ENCODE measurements at places on chromosomes 6 and 20.

GRCh38 chr6:113076116-113076515 is 729.0 kb downstream of the RFPL4B start:
- no peak for DNase-seq

- no peak for DNase-seq
These were observed 109.3 kb downstream of the IPCEF1 start for GRCh38 chr6:154247119-154247861.

- no peak for DNase-seq
These were observed 444.2 kb upstream of the JAG1 start for GRCh38 chr20:11117808-11118528.

GRCh38 chr20:10264166-10264558 is 45.5 kb downstream of the SNAP25 start:
- no peak for DNase-seq

GRCh38 chr20:37131486-37131885 is 35.7 kb upstream of the RBL1 start:
- no peak for DNase-seq

DNA sequence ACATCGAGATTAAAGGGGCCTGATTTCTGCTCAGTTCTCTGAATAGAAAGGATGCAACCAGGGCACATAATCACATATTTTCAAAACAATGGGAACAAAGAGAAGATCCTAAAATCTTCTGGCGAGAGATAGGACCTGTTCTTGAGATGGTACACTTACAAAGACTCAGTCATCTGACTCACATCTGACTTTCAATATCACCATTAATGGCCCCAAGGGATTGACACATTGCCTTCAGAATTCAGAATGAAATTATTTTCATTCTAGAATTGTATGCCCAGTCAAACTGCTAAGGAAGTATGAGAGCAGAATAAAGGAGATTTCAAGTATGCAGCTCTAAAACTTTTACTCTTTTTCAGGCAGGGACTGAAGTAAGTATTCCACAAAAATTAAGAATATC is 240.7 kb upstream of the POU3F2 start:
- no peak for DNase-seq

- DNase-seq: no peak
These were observed 749.7 kb downstream of the MAFB start for GRCh38 chr20:39939241-39939865.

DNA sequence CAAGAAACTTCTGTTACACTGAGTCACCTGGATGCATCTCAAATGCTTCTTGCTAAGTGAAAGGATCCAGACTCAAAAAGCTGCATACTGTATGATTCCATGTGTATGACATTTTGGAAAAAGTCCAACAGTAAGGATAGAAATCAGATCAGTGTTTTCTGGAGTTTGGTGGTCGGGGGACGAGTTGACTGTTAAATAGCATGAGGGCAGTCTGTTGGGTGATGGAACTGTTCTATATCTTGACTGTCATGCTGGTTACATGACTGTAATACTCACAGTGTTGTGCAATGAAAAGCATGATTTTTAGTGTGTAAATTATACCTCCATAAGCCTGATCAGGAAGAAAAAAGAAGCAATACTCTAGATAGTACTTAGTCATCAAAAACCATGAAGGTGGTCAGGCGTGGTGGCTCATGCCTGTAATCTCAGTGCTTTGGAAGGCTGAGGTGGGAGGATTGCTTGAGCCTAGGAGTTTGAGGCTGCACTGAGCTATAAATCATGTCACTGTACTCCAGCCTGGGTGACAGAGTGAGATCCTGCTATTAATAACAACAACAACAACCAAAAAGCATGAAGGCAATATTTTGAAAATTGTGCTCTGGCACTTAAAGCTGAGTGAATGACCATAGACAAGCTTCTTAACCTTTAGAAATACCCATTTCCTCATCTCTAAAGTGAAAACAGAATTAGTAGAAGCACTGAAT is 30.5 kb upstream of the SASH1 start:
- no peak for DNase-seq

GRCh38 chr20:9134346-9134745 is 65.5 kb downstream of the PLCB4 start:
- no peak for DNase-seq

- DNase-seq: no peak
These were observed 234.2 kb upstream of the ECI2 start for GRCh38 chr6:4369616-4370015.

- DNase-seq: no peak
These were observed 34.2 kb downstream of the PKIG start for GRCh38 chr20:44616604-44616964.

DNA sequence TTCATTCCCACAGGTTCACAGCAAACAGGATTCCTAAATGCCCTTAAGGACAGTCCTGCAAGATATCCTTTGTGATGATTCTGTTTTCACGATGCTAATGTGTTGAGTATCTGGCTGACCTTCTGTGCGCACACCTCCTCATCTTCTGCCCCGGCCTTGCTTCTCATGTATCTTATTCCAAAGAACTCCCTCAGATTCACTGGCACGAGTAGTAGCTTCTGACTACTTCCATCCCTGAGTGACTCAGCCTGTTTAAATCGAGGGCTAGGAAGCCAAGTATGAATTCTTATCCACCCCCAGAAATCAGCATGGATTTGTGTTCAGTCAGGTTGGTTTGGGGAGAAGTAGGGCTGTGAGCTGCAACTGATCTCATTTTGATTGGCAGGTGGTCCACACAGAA is 190.2 kb upstream of the SNX9 start:
- DNase-seq: no peak

GRCh38 chr6:38067263-38067980 is 247.9 kb downstream of the ZFAND3 start:
- no peak for DNase-seq

DNA sequence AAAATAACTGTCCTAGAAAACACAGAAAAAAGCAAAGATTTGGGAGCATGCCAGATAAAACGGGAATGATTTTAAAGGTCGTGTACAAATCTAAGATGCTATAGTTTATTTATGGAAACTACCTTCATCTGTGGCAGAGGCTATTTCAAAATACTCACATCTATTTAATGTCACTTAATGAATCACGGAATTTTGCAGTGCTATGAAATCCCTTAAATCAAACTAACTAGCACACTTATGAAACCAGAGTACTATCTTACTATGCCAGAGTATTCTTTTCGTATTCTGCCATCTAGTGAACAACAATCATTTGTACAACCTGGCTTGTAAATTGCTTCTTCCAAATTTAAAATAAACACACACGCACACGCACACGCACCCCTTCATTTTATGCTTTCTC is 77.9 kb upstream of the BMP5 start:
- DNase-seq: peak; percentile 26

DNA sequence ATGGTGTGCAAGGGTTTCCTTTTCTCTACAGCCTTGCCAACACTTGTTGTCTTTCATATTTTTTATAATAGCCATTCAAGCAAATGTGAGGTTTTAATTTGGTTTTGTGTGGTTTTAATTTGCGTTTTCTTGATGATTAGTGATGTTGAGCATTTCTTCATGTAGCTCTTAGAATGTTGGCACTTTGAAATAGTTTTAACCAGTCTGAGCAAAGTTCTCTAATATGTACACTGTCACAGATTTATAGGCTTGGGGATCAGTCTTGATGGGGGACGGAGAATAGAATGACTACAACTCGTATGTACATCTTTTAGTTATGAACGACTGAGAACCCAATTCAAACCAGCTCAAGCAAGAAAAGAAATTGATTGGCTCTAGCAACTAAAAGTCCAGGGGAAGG is 1003.1 kb downstream of the KIF16B start:
- DNase-seq: no peak

DNA sequence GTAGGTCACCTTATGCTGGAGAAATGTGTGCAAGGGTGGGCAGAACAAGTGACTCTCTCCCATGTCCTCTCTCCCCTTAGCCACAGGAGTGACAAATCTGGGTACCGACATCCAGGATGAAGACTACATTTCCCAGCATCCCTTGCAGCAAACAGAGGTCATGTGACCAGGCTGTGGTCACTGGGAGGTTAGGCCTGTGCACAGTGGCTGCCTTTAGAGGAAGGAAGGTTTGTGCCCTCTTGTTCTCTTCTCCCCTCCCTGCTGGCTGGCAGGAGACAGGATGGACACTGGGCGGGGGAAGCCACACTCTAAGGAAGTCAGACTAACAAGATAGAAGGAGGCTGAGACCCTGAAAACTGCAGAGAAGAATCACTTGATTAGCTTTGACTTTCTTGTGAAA is 360.2 kb downstream of the PREX1 start:
- no peak for DNase-seq

DNA sequence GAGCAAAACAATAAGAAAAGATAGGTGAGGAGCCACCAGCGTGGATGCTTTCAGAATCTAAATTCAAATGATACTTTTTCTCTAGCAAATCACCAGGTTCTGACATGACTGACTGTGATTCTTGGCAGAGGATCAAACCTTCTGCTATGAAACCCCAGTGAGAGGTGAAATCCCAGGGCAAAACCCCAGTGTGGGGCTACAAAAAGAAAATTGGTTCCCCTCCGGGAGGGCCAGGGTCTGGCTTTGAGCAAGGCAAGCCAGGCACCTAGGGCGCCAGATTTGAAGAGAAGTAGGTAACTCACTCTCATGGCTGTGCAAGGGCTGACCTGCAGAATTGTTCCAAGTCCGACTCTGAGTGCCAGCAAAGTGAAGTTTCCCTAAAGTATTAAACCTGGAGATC is 20.2 kb upstream of the RALGAPA2 start:
- DNase-seq: no peak

DNA sequence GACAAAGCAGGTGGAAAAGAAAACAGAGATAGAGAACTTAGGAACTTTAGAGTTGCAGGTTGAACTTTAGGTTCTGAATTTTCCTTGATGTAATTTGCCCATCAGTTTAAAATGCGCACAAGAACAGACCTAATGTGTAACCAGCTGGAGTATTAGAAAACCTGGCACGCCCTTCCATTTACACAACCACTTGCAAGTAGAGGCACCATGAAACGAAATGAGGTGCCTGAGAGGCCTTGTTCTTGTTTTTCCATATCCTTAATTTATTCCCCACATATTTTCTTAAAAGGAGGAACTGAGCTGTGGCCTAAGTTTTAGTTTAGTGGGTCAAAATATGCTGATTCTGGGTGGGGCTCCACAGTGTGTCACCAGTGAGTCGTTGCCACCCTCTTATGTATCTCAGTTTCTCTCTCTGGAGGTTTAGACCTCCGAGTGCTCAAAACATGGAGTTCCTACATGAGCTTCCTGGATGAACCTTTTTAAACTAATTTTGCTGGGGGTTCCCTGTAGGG is 17.2 kb upstream of the IL22RA2 start:
- DNase-seq: no peak

GRCh38 chr6:157220485-157220884 is 102.8 kb downstream of the TMEM242 start:
- no peak for DNase-seq

DNA sequence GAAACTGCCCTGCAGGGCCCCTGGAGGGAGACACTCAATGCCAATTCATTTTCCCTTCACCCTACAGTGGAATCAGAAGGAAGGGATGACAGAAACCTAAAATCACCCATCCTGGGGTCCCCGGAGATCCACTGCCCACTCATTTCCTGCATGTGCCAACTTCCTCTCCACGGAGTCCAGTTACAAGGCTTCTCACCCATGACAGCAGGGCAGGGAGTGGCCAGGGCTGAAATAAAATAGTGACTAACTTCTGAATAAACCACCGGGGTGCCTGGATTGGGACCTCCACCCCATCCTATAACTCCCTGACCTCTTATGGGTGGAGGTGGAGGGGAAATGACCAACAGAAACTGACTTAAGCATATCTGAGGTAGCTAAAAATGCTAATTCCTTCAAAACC is 362.3 kb downstream of the MAFB start:
- no peak for DNase-seq

DNA sequence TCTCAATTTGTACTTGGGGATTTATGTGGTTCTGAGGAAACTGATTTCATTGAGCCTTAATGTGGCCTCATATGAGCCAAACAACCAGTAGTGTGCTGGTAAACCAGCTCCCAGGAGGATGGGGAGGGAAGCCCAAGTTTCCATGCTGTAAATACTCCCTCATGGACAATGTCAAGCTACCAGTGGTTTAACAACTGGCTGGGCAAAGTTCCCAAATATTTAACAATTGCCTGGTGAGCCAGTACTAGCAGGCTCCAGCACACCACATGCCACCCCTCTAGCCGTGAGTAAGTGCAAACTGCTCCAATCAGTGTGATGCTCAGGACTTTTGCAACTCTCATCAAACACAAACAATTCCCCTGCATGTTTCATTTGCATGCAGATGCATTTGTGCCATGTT is 19.2 kb upstream of the CDKN1A start:
- peak; percentile 27 for DNase-seq

- DNase-seq: no peak
These were observed 672 bp upstream of the UBE2V1 start for GRCh38 chr20:50113420-50114224.

GRCh38 chr6:32109114-32109764 is at the start of gene TNXB:
TSS of gene TNXB (minus strand) at chr6:32109338. CDS start at chr6:32098198, 11,140 bp downstream.
- DNase-seq: no peak

- no peak for DNase-seq
These were observed 77.0 kb downstream of the FLRT3 start for GRCh38 chr20:14260367-14260766.

GRCh38 chr6:107413966-107414645 is 45.3 kb downstream of the PDSS2 start:
- no peak for DNase-seq

- no peak for DNase-seq
These were observed 149.9 kb upstream of the PHACTR1 start for GRCh38 chr6:12566618-12567123.

DNA sequence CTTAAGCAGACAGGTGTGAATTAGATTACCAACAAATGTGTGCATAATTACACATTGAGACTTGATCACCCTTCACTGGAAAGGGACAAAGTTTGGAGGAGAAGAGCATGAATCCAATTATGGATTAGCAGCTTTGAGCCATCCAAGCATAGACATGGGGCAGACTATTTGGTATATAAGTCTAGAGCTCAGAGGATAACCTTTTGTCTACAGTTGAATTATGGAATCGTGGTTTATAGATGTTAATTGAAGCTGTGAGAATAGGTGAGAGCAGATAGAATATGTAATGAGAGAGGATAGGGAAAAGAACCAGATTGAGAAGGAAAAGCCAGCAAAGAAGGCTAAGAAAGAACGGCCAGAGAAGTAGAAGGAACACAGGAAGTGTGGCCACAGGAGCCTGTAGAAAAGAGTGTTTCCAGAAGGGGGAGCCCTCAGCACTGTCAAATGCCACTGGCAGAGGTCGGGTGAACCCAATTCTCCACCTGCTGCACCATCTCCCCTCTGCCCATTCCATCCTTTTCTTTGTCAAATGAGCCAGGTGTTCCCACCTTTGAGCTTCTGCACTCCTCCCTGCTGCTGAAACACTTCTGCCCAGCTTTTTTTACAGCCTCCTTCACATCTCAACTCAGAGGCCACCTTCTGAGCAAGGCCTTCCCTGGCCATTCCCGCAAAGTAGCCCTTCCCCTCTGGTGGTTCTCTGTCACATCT is 7.3 kb downstream of the DNTTIP1 start:
- peak; percentile 12 for DNase-seq
